Epithelial cell of prostate (primary cell): ENCODE measurements at places on chromosomes 7 and 10.

DNA sequence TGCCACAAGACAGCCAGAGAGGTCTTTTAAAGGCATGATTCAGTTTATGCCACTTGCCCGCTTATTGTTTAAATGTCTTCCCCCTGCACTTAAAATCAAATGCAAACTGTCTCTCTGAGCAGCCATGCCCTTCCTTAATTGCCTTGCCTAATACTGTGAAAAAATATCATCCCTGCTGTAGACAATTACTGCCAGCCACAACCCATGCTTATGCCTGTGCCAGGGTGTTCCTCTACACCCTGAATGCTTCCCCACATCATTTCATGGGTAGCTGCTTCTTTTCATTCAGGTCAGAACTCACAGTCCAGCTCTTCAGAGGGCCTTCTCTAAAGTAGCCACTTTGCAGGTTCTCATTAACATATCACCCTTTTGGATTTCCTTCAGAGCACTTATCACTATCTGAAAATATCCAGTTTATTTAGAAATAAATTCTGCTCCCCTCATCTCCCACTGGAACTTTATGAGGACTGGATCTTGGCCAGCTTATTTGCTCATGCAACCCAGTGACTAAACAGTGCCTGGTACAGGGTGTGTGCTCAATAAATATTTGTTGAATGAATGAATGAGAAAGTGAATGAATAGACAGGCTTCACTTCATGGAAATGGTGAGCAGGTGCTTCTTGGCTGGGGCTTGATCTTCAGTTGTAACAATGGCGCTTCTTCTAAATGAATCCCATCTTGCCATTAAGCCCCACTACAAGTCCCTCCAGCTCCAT is 162.4 kb upstream of the MDFIC start:
- peak; percentile 53 for DNase-seq

DNA sequence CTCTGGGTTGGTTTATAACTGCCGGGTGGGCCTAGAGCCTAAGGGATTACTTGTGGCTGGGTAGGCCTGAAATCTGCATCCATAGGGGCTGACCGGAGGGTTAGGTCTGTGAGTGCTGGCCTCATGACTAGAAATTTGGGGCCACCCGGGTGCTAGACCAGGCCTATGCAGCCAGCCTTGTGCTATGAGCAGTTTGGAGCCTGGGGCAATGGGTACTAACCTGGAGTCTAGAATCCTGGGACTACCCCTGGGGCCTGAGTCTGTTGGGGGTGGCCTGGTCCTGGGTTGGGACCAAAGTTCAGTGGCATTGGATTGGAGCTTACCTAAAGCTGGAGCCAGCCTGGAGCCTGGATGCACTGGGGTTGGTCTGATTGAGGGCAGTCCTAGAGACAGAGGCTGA is 995.2 kb downstream of the ANKRD7 start:
- no peak for DNase-seq

DNA sequence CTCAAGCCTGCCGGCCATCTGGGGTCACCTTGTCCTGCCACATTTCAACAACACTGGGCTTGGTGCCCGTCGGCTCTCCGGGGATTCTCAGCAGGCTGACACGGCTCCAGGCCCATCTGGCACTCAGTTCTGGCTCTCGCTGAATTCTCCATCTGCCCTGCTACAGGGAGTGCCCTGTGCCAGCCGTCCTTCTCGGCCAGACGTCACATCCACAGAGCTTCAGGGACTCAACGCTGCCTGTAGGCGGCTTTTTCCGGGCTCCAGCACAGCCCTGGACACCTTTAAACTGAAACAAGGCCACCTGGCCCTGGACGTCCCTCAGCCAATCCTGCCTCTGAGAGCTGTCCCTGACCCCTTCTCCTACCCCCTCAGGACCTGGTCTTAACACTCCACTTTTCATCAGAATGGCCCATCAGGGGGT is 43.0 kb downstream of the TMEM130 start:
- DNase-seq, result no peak

GRCh38 chr7:35691366-35691765 is 3.6 kb downstream of the HERPUD2 start:
- no peak for DNase-seq

DNA sequence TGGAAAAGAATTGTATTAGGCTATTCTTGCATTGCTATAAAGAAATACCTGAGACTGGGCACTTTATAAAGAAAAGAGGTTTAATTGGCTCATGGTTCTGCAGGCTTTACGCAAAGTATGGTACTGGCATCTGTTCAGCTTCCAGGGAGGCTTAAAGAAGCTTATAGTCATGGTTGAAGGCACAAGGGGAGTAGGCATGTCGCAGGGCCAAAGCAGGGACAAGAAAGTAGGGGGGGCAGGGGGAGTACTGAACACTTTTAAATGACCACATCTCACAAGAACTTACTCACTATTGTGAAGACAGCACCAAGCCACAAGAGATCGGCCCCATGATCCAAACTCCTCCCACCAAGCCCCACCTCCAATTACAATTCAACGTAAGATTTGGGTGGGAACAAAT is 152.5 kb upstream of the PHF14 start:
- DNase-seq, result no peak

DNA sequence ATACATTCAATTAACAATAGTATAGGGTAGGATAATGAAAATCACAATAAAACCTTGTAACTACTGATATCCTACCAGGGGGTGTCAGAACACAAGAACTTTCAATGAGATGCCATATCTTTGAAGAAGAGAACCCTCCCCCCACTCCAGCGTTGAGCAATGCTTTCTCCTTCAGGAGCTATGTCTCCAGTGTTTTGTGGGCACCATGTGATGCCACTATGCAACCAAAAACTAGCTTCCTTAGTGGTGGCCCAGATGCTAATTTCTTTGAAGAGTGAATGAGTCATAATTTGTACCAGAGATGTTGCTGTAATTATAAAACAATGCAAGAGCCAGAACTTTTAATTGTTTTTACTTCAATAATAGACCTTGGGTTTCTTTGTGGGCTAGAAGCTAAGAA is 76.0 kb upstream of the ADO start:
- DNase-seq, result no peak

DNA sequence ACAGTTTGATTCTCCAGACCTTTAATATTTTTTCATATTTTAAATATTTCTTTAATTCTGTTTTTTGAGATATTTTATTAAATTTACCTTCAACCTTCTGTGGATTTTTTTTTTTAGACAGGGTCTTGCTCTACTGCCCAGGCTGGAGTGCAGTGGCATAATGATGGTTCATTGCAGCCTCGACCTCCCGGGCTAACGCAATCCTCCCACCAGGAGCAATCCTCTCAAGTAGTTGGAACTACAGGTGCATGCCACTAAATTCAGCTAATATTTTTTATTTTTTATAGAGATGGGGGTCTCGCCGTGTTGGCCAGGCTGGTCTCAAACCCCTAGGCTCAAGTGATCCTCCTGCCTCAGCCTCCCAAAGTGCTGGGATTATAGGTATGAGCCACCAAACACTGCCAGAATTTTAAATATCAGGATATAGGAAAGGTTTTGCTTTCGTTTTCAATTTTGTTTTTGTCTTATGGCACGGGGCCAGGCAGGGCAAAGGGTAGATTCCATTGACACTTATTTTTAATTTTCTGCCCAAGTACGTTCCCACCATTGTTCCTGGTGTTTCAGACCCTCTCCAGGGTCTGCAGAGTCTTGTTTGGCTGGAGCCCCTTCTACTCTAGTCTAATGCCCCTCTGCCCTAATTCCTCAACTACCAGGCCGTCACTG is 1.2 kb downstream of the TACC2 start:
- DNase-seq, result no peak

GRCh38 chr7:99601656-99602310 is 3.7 kb downstream of the TMEM225B start:
- no peak for DNase-seq

- DNase-seq, result no peak
These were observed 288.9 kb downstream of the BBS9 start for GRCh38 chr7:33418251-33418701.

GRCh38 chr7:99410635-99411034 is 1.9 kb downstream of the BUD31 start:
- DNase-seq, result no peak

GRCh38 chr10:71307469-71308085 is 11.5 kb upstream of the SLC29A3 start:
- no peak for DNase-seq

- DNase-seq, result no peak
These were observed 17.9 kb downstream of the PDIA4 start for GRCh38 chr7:149010451-149010850.

DNA sequence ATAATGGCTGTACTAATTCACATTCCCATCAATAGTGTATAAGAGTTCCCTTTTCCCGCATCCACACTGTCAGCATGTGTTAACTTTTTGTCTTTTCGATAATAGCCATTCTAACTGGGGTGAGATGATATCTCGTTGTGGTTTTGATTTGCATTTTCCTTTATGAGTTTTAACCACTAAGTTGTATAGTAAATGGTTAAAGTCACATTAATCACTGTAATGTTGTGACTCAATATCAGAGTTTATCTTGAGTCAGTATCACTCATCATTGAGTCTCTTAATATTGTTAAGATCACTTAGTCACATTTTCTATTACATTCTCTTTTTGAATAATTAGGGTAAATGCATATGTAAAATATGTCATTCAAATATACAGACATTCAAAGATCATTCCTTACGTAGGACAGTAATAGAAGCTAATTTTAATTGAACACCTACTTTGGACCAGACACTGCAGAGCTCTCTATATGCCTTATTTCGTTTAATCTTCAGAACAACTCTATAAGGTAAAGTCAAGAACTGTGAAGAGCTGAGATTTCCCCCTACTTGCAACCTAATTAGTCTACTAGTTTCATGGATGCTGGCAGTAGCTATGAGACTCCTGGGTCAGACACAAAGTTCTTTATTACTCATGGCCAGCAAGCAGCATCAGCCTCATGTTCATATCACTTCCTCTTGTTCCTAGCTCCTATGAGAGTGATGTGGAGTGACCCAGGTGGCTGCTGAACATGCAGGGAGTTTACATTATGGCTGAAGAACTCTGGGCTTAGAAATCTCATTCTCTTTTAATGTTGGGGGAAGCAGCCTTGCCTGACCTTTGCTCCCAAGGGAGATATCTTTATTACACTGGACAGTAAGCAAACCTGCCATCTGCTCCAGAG is 30.5 kb downstream of the CREB5 start:
- peak; percentile 14 for DNase-seq

DNA sequence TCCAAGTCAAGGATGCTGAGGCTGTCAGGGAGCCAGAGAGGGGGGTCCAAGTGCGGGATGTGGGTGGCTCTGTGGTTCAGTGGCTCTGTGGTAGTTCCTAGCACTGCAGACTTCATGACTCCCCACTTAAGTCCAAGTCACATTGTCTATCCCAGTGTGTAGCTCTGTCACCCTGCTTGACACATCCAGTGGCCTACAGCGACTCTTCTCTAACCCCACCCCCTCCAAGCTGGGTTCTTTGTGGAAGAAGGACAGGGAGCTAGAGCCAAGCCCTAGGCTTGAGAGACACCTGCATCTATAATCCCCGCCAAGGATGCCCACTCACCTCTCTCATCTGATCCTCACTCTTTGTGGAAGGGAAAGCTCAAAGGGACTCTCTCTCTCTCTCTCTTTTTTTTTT is 57.6 kb downstream of the ADCYAP1R1 start:
- DNase-seq, result no peak

GRCh38 chr7:150357270-150357669 is 11.4 kb upstream of the REPIN1 start:
- DNase-seq, result no peak

DNA sequence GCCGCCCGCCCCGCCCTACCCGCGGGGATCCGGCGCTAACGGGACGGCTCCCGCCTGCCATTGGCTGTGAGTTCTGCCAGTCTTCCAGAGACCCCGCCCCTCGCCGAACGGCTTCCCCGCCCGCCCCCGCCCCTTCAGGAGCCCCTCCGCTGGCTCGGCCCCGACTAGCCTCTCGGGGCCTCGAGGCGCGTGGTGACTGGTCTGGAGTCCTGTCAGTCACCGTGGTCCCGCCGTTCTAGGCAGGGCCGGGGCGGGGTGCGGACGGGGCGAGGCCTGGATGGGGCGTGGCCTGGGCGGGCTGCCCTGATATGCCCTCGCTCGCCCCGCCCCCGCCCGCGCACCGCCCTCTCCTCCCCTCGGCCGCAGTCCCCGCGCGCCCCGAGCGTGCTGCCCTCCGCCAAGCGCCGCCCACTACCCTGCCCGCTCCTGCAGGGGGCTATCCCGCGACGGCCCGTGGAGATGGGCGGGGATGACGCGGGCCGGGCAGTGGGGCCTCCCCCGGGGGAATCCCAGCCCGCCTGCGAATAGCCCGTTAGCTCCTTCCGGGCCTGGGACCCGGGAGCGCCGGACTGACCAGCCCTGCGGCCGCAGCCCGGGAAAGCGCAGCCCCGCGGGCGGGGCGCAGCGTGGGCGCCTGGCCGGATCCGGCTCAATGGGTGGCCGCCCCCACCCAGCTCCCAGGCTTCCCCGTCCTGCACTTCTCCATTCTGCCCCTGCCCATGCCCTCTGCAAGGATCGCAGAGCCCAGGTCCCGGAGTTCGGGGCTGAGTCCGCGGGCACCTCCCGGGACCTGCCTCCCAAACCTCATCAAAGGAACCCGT is 444 bp upstream of the HIP1 start:
- peak; percentile 88 for DNase-seq

DNA sequence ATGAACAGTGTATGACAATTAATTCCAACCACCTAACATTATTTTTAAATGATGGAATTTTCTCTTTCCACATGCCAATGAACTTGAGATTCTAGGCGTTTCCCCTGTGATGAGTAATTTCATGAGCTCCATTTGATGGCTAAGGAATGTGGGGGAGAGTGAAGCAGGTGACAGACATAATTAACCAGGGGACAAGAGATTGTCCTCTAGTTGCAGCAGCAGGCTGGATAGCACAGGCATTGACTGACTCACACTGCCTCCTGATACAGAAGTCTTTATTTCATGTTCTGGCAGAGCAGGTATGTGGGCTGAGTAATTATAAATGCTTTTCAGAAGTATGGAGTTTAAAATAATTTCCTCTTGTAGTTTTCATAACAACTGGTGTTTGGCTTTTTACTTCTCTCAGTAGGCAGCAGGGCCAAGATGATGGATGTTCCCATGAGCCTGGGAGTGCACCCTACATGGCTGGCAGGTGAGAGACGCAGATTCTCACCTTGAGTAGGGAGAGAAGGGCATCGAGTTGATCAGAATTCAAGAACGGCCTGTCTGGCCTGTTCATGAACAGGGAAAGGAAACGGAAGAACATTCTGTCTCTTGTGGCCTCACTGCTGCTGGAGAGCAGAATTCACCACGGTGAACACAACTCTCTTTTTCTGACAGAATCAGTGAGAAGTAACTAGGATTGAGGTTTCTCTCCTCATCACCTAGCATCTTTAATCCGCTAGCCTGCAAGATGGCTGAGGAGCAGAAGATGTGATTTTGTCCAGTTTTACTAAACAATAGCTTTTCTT is 118.8 kb downstream of the AOAH start:
- DNase-seq, result peak; percentile 40

GRCh38 chr10:92567952-92568600 is 5.8 kb downstream of the IDE start:
- no peak for DNase-seq

- no peak for DNase-seq
These were observed 21.1 kb downstream of the CRPPA start for GRCh38 chr7:16399916-16400892.

GRCh38 chr7:85186521-85187241 is at the start of gene SEMA3D:
Gene SEMA3D (minus strand): TSS chr7:85187056. CDS start chr7:85121891, 65,165 bp downstream.
- DNase-seq, result no peak
